ENCODE measurements at places on chromosomes 16 and 17.

DNA sequence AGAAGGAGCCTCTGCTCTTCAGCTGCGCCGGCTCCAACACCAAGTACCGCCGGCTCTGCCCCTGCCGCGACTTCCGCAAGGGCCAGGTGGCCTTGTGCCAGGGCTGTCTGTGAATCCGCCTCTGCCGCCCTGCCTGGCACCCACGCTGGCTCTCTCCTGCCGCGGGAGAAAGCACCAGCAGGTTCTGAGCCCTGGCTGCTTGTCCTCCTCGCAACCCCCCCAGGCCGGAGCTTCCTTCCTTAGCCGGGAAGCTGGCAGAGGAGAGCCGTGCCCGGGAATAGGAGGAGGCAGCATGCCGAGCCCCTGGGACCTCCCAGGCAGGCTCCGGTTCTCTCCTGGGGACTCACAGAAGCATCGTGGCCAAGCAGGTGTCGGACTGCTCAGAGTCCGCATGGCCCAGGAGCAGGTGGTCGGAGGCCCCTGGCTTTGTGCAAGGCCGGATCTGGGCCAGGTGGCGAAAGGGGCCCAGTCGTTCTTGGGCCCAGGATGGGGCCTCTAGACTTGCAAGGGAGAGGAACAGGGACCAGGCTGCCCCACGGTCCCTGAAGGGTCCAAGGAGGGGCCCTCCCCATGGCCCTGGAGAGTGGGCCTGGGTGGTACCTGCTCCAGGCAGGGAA is 80.6 kb downstream of the MGAT5B start:
- DNase-seq, result no peak

GRCh38 chr16:66603537-66604375 is 748 bp upstream of the CMTM3 start:
- DNase-seq, result no peak

GRCh38 chr17:1493291-1493980 is 950 bp upstream of the MYO1C start:
- DNase-seq, result no peak

GRCh38 chr16:11494433-11494832 is 92.3 kb downstream of the LITAF start:
- DNase-seq, result no peak

DNA sequence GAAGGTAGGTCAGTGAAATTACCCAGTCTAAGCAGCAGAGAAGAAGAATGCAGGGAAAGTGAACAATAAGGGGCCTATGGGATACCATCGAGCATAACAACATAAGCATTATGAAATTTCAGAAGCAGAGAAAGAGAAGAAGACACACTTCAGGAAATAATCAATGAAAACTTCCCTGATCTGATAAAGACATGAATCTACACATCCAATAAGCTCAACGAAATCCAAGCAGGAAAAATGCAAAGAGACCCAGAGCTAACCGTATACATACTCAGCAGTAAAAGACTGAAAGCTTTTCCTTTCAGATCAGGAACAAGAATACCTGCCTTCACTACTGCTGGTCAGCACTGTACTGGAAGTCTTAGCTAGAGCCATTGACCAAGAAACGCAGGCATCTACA is 38.6 kb downstream of the WDR45B start:
- no peak for DNase-seq

DNA sequence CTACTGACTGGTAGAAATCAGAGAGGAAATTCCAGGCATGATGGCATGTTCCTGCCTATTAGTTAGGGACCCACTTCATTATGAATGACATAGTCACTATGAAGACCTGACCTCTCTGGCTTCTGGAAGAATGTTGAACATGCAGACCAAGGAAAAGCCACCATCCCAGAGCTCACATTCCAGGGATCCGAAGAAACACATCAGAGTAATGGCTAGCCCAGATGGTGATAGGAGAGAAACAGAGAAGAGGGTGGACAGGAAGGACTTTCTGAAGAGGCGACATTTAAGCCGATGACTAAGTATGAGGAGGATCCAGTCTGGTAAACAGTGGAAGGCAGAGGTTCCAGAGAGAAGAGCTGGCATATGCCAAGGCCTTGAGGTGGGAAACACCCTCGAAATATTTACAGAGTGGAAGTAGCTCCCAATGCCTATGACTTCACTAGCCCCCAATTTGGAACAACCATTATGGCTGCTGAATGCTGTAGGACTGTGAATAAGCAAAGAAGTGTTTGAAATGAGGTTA is 216.2 kb downstream of the RBFOX1 start:
- DNase-seq, result no peak

DNA sequence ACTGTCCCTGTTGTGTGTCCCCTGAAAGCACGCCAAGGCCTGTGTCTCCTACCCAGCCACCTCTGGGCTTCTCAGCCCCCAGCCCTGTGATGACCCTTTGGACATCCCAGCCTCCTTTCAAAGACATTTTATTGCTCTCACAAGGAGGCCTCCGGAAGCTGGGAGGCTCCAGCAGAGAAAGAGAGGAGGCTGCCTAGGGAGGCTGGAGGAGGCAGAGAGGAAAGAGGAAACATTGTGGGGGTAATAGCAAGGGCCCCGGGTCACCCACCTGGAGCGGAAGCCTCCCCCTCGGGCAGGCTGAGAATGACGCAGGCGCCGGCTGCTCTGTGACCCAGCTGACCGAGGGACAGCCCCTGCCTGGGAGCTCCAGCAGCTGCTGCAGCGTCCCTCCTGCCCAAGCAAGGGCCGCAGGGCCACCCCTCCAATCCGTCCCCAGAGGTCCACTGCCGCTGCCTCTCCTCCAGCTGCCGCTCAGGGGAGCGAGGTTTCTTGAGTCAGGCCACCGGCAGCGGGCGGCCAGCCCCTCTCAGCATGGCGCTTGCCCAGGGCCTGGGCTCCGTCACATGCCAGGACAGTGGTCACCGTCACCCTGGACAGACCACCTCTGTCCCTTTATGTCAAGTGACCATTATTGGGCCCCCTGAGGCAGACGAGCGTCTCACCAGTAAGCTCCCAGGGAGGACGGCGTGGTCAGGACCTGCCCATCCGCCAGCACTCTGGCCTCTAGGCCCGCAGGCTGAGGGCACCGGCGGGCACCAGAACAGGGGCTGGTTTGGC is 29.3 kb downstream of the ACTG1 start:
- DNase-seq, result no peak
